ENCODE measurements at places on chromosomes 1 and 21.

- DNase-seq: no peak
Measured at GRCh38 chr1:239700667-239701066, 314.3 kb downstream of the CHRM3 start.

- DNase-seq: no peak
Measured at GRCh38 chr1:11237356-11237755, 25.0 kb downstream of the MTOR start.

DNA sequence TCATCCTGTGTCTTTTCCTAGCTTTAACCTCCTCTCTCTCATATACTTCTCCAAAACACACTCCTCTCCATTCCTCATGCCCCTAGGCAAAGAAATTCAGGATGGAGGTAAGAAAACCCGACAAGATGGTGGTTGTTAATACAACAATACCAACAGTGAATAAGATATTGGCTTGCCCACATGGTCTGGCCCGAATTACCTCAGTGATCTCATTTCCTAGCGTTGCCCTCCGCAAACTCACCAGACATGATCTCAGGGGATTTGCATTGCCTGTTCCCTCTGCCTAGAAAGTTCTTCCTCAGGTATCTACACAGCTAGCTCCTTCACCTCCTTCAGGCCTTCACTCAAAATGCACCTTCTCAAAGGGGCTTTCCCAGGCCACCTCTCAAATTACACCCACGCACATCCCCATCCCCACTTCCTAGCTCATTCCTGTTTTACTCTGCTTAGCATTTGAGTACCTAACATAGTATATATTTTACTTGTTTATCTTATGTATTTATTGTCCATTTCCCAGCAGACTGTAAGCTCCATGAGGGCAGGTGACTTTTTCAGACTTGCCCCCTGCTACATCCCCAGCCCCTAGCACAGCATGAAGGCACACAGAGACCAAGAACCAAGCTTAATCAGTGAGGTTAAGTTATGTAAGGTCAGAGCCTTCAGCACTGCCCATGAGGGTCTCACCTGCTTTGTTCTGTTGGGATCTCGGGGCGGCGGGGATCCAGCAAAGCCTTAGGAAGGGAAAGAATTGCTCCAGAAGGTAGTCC, 10.2 kb upstream of the UBR4 start:
- DNase-seq: no peak

GRCh38 chr1:33322109-33322508, 1.2 kb upstream of the A3GALT2 start:
- no peak for DNase-seq

- DNase-seq: no peak
Measured at GRCh38 chr1:27348861-27349783, 7.3 kb downstream of the SYTL1 start.

DNA sequence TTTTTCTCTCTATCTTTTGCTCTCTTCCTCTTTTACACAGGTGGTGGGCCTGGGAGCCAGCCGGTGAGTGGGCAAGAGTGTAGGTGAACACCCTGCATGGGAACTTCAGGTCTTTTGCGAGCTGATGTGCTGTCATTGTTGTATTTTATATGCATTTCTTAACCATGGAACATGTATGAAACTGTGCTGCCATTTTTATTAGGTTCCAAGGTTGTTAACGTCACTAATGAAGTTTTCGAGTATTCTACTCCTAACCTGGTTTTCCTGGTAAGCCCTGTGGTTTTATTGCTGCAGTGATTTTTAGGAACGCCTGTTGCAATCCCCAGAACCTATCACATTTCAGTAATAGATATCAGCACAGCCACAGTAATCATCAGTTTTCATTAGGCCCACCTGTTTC, 14.8 kb upstream of the NID1 start:
- no peak for DNase-seq

- no peak for DNase-seq
Measured at GRCh38 chr1:27567146-27567526, 36.8 kb downstream of the AHDC1 start.

- no peak for DNase-seq
Measured at GRCh38 chr1:227234998-227235405, 83.3 kb downstream of the CDC42BPA start.

GRCh38 chr1:221517961-221518360, 223.9 kb downstream of the DUSP10 start:
- no peak for DNase-seq

- no peak for DNase-seq
Measured at GRCh38 chr1:227944931-227945890, 2.5 kb downstream of the WNT9A start.

All from activated effector memory CD4-positive, alpha-beta T cell treated with Interleukin-2 at 50 U/mL for 16 hours (primary cell).